K562 (cell line): ENCODE measurements at places on chromosomes 12 and 14. TPM values are rescaled to one million over a fixed set of nuclear protein-coding genes. Genes with fewer than 3 reads are reported as not detected.
A peak's percentile ranks its signal among the peaks of the same experiment; 100 is the strongest.

Gene CLSTN3
- total RNA-seq, result 14.7 and 18.5 TPM in 2 replicates

GRCh38 chr14:28877923-28878322, 111.3 kb downstream of the FOXG1 start:
- H3K27ac ChIP-seq, result no peak overlapping the region
- DNase-seq, result no peak
- H3K36me3 ChIP-seq, result no peaks in the 10 kb centered on the region
- H3K27me3 ChIP-seq, result no peaks in the 10 kb centered on the region
- H3K4me3 ChIP-seq, result no peak overlapping the region
- no peaks in the 10 kb centered on the region for H3K4me1 ChIP-seq

DNA sequence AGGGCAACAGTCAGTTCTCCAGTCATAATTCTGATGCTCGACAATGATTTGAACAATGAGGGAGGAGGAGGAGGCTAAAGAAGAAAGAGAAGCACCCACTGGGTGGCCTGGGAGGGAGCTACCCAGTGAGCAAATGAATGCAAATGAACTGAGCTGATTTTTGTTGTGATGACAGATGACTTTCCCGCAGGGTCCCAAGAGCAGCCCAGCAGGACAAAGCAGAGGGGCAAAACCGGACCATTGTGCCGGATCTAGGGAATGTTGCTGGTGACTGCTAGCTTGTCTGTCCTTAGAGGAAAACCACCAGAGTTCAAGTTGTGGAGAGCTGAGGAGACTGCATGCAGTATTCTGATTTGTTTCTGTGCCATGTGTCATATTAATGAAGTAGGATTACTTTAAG, 162.8 kb downstream of the MON2 start:
- DNase-seq, result no peak
- no peak overlapping the region for H3K4me3 ChIP-seq
- peaks cover 33% of the 10 kb centered on the region for H3K27me3 ChIP-seq
- no peaks in the 10 kb centered on the region for H3K36me3 ChIP-seq

DNA sequence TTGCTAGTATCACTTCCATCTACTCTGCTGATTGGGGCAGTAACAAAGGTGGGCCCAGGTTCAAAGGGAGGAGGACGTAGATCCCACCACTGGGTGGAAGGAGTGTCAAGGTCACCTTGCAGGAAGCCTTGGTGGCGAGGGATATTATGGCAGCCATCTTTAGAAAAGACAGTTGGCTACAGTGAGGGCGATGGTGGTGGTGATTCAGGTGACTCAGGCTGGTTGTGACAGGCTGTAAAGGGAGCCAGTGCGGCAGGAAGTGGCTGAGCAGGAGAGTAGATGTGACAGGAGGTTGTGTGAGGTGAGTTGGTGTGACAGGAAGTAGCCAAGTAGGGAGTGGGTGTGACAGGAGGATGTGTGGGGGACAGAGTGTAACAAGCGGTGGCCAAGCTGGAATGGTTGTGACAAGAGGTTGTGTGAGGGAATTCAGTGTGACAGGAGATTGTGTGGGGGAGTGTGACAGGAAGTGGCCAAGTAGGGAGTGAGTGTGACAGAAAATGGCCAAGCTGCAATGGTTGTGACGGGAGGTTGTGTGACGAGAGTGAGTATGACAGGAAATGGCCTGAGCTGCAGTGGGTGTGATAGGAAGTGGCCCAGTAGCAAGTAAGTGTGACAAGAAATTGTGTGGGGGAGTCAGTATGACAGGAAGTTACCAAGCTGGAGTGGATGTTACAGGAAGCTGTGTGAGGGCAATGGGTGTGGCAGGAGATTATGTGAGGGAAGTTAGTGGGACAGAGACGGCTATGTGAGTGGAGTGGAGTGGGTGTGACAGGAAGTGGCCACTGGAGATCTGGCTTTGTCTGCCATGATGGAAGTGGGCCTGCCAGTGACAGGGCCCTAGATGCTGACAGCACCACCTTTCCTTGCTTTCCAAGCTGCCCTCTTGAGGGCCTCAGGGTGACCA, 136.5 kb upstream of the MYL2 start:
- peak overlapping the region; percentile 4; the same call in 1 of the 3 replicates for H3K27ac ChIP-seq
- DNase-seq, result peak; percentile 29
- no peaks in the 10 kb centered on the region for H3K36me3 ChIP-seq
